ENCODE measurements at places on chromosomes 7 and 10. TPM values are rescaled to one million over a fixed set of nuclear protein-coding genes. Genes with fewer than 3 reads are reported as not detected.

- H3K4me3 ChIP-seq = no peak overlapping the region
- no peak overlapping the region for H3K27ac ChIP-seq
- DNase-seq = no peak
- no peaks in the 10 kb centered on the region for H3K27me3 ChIP-seq
These were observed 44.3 kb downstream of the OGDH start for GRCh38 chr7:44650772-44651171.

DNA sequence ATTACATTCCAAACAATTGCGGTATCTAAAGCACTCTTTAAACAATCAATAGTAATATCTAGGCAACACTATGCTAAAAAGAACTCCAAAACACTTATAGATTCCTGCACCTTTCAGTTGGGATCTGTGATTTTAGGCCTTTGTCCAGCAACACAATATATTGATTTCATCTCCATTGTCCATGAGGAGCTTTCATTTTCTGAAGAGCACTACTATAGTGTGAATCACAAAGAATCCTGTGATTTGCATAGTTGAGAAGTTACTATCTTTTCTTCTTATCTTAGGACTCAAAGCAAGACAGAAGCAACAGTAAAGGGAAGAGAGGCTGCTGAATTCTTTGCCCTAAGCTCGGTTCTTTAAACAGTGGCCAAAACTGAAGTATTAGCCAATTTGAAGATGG, 846.8 kb downstream of the IPMK start:
- H3K4me3 ChIP-seq = no peak overlapping the region
- no peak for DNase-seq
- H3K27me3 ChIP-seq = no peaks in the 10 kb centered on the region
- no peaks in the 10 kb centered on the region for H3K36me3 ChIP-seq

DNA sequence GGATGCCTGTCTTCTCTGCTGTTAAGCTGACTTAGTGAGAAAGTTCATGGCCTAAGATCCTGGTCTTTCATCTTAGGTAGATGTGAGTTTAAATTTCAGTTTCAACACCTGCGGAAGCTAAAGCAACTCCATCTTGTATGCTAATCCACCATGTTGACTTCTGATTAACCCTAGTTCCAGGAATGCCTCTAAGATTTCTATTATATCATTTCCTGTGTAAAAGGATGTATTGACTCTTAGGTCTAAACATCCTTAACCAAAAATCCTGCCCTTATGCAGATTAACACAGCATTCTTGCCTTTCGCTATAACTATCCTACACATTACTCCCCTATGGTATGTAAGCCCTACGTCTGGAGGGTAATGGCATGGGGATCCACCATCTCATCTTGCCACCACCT, 94.4 kb upstream of the CCDC6 start:
- H3K27ac ChIP-seq = no peak overlapping the region
- no peak overlapping the region for H3K4me3 ChIP-seq
- DNase-seq = no peak
- H3K4me1 ChIP-seq = no peaks in the 10 kb centered on the region

- no peaks in the 10 kb centered on the region for H3K27me3 ChIP-seq
- H3K4me1 ChIP-seq = peaks cover 19% of the 10 kb centered on the region
- no peak overlapping the region for H3K27ac ChIP-seq
These were observed 14.0 kb downstream of the DNAJB12 start for GRCh38 chr10:72340510-72341261.

GRCh38 chr7:159038066-159038465, 106.6 kb downstream of the VIPR2 start:
- H3K36me3 ChIP-seq = no peaks in the 10 kb centered on the region
- no peaks in the 10 kb centered on the region for H3K4me1 ChIP-seq
- H3K27ac ChIP-seq = no peak overlapping the region
- no peak for DNase-seq
- H3K4me3 ChIP-seq = no peak overlapping the region

GRCh38 chr10:93384006-93384405, 98.1 kb downstream of the MYOF start:
- no peak overlapping the region for H3K4me3 ChIP-seq
- H3K27me3 ChIP-seq = no peaks in the 10 kb centered on the region
- peaks cover 10% of the 10 kb centered on the region for H3K4me1 ChIP-seq

DNA sequence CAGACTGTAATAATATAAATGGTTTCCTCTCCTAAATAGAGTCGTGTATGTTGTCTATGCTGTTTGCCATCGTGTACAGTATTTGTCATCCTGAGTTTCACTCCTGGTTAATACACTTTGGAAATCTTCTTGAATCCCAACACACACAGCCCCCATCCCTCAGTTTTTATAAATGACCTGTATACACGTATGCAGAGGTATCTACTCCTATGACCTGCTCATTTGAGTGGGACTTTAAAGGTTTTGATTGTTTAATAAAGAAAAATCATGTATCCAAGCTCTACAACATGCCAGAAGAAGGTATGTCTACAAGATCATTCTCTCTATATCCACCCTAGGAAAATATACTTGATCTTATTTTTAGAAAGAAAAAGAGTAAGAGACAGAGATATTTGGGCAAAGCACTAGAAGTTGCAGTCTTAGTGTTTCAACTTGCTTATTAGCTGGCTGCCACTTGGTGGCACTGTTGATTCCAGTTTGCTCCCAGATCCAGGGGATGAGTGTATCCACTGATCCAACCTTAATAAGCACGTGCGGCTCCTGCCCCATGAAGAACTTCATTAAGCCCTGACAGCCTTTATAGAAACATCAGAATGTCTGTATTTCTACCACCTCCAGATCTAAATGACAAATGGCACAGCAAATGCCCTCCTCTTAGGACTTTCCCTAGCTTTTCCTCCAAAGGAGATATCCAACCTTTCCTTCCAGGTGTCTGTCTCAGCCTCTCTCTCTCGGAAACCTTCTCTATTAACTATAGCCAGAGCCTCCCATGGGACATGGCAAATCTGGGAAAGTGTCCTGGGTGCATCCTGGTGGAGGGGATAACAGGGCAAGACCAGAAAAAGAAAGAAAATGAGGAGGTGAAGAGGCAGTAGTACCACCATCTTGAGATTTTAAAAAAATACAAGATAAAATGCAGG, 181.6 kb upstream of the NEBL start:
- peak overlapping the region; percentile 79 for H3K27ac ChIP-seq
- H3K27me3 ChIP-seq = no peaks in the 10 kb centered on the region
- peaks cover 16% of the 10 kb centered on the region for H3K4me1 ChIP-seq
- no peak overlapping the region for H3K4me3 ChIP-seq
- DNase-seq = peak; percentile 41
- no peaks in the 10 kb centered on the region for H3K36me3 ChIP-seq

GRCh38 chr7:25025218-25025671, 45.3 kb upstream of the OSBPL3 start:
- H3K27ac ChIP-seq = no peak overlapping the region
- no peaks in the 10 kb centered on the region for H3K36me3 ChIP-seq
- H3K4me3 ChIP-seq = no peak overlapping the region
- DNase-seq = peak; percentile 25
- no peaks in the 10 kb centered on the region for H3K27me3 ChIP-seq

DNA sequence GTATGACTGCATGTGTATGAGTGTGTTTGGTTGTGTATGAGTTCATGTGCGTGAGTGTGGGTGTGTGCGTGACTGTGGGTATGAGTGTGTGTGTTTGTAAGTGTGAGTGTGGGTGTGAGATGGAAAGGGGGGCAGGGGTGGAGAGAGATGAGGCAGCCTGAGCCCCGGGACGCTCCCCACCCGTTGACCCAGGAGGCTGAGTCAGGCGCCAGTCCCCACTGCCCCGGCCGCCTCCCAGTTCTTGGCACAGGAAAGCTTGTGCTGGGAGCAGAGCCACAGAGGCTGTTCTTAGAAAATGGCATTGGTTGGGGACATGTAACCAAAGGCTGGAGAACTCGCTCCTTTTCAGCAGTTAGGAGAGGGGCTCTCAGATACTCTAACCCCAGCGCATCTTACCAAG, 27.8 kb upstream of the NUB1 start:
- no peak for DNase-seq
- H3K27ac ChIP-seq = no peak overlapping the region
- no peaks in the 10 kb centered on the region for H3K27me3 ChIP-seq
- no peak overlapping the region for H3K4me3 ChIP-seq

DNA sequence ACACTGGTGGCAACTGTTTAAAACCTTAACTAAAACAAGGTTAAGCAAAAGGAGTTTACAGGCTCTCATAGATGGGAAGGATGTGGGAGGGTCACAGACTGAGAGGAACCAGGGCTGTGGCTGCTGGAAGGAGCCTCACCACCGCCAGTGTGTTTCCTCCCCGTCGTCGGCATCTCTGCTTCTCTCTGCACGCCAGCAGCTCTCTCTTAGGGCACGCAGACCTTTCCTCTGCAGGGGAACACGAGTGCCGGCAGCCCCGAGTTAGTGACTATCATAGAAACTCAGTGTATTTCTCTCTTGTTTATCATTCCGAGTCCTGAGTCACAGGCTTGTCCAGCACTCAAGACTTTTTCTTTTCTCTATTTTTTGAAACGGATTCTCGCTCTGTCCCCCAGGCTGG, 8.1 kb upstream of the SH2D4B start:
- H3K4me3 ChIP-seq = no peak overlapping the region
- no peak overlapping the region for H3K27ac ChIP-seq

DNA sequence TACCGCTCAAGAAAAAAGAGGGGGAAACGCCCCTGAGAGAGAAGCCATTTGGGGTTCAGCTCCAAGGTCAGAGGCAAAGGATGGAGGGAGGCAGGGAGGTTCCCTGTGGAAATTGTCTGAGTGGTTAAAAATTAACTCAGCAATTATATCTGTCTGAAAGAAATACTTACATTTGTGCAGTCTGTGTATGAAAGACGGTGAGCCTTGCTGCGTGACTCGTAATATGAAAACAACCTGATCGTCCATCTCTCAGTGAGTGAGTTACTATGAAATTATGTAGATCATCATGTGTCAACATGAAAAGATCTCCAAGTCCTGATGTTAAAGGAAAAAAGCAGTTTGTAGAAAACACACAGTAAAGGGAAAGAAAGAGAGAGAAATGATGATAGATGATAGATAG, 67.2 kb upstream of the FAM204A start:
- no peak overlapping the region for H3K4me3 ChIP-seq
- no peak overlapping the region for H3K27ac ChIP-seq
- H3K36me3 ChIP-seq = no peaks in the 10 kb centered on the region
- peaks cover 38% of the 10 kb centered on the region for H3K27me3 ChIP-seq
- DNase-seq = no peak
- no peaks in the 10 kb centered on the region for H3K4me1 ChIP-seq

GRCh38 chr7:70063927-70064326, 465.7 kb downstream of the AUTS2 start:
- no peaks in the 10 kb centered on the region for H3K4me1 ChIP-seq
- H3K36me3 ChIP-seq = no peaks in the 10 kb centered on the region
- H3K27ac ChIP-seq = no peak overlapping the region
- no peak for DNase-seq
- no peaks in the 10 kb centered on the region for H3K27me3 ChIP-seq

- no peaks in the 10 kb centered on the region for H3K4me1 ChIP-seq
- no peak for DNase-seq
- no peak overlapping the region for H3K27ac ChIP-seq
- H3K36me3 ChIP-seq = no peaks in the 10 kb centered on the region
These were observed 84.7 kb downstream of the SLC16A9 start for GRCh38 chr10:59624951-59625350.

- H3K27me3 ChIP-seq = no peaks in the 10 kb centered on the region
- 0 out of 2 replicates have a peak, but pooled peaks cover 6% of the 10 kb centered on the region for H3K4me1 ChIP-seq
- H3K4me3 ChIP-seq = peak overlapping the region; percentile 94
- no peak for DNase-seq
- no peaks in the 10 kb centered on the region for H3K36me3 ChIP-seq
These were observed 86.7 kb downstream of the ZNF33B start for GRCh38 chr10:42551582-42552187.

DNA sequence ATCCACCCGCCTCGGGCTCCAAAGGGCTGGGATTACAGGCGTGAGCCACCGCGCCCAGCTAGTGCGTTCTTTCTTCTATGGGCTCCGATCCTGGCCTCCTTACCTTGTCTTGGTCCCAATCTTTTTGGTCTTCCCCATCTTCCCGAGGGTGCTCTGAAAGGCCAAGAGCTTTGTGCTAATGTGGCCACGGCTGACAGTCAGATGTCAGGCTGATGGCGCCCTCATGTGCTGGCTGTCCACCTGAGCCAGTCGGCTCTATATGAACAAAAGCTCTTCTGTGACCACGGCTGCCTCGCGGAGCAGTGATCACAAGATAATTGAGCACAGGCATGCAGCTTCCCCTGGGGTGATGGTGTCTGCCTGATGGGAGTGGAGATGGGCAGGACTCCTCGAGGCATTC, 11.0 kb upstream of the AHCYL2 start:
- no peaks in the 10 kb centered on the region for H3K36me3 ChIP-seq
- no peaks in the 10 kb centered on the region for H3K4me1 ChIP-seq
- H3K27me3 ChIP-seq = no peaks in the 10 kb centered on the region
- no peak overlapping the region for H3K4me3 ChIP-seq

DNA sequence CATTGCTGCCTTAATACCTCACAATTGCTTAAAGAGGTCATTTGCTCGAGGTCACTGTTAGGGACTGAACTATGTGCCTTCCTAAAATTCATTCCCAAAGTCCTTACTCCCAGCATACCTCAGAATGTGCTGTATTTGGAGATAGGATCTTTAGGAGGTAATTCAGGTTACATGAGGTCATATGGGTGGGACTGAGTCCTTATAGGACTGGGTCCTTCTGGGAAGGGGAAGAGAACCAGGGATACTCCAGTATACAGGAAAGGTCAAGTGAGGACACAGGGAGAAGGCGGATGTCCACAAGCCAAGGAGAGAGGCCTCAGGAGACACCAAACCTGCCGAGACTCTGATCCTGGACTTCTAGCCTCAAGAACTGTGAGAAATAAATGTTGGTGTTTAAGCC, 253.3 kb downstream of the PRPF18 start:
- H3K4me1 ChIP-seq = no peaks in the 10 kb centered on the region
- no peak for DNase-seq
- no peak overlapping the region for H3K27ac ChIP-seq
- H3K4me3 ChIP-seq = no peak overlapping the region

GRCh38 chr10:21526188-21526859, 842 bp upstream of the SKIDA1 start:
- H3K4me1 ChIP-seq = peaks cover 44% of the 10 kb centered on the region
- no peaks in the 10 kb centered on the region for H3K36me3 ChIP-seq
- peak overlapping the region; percentile 54 for H3K4me3 ChIP-seq
- no peak for DNase-seq
- peak overlapping the region; percentile 97 for H3K27ac ChIP-seq
- no peaks in the 10 kb centered on the region for H3K27me3 ChIP-seq

- no peak overlapping the region for H3K4me3 ChIP-seq
- no peaks in the 10 kb centered on the region for H3K36me3 ChIP-seq
- no peak overlapping the region for H3K27ac ChIP-seq
- DNase-seq = no peak
- no peaks in the 10 kb centered on the region for H3K27me3 ChIP-seq
- no peaks in the 10 kb centered on the region for H3K4me1 ChIP-seq
These were observed 21.5 kb upstream of the EPHB6 start for GRCh38 chr7:142833174-142834048.

DNA sequence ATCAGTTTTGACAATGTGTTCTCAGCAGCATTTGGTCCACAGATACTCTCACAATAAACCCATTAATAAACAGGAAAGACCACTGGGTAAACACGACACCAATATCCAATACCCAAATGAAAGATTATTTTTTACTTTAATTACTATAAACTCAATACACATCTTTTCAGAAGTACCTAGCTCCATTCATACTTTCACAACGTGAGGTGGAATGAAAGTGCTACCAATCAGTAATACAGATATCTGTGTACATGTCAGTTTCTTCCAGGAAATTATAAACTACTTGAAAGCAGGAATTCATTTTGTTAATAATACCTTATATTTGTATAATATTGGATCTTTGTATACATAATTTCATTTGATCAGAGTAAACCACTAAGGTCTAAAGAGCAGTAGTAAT, 11.9 kb downstream of the CDK6 start:
- H3K27me3 ChIP-seq = no peaks in the 10 kb centered on the region
- no peak for DNase-seq

Gene AKR1C8
- total RNA-seq = not detected

Gene FAM241B
- total RNA-seq = 29.1 TPM

Gene AZGP1
- total RNA-seq = 0.49 TPM

Gene DMBT1
- total RNA-seq = 0.05 TPM

Gene VWA2
- 0.77 TPM for total RNA-seq

Gene BICC1
- total RNA-seq = 0.67 TPM

Gene PLXDC2
- total RNA-seq = 0.21 TPM

Gene TMEM273
- total RNA-seq = 0.23 TPM

Gene COL17A1
- 0.26 TPM for total RNA-seq

All from Panc1 (cell line).